CD14-positive monocyte (primary cell): ENCODE measurements at places on chromosomes 3 and 15.
A peak's percentile ranks its signal among the peaks of the same experiment; 100 is the strongest.

DNA sequence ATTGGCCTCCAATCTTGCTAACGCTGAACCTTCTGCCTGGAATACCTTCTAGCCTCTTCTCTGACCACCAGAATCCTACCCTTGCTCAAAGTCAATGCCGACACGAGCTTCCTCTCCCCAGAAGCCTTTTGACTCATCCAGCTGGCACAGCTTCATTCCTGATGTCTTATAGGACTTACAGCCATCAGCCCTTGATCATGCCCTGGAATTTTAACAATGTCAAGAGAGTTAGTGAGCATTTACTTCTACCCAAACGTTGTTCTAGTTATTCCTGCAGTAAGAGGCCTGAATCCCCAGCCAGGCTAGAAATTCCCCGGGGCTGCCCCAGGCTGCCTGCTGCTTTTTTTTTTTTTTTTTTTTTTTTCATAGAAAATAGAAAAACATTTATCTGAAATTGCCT lies 3.9 kb downstream of the CYP1A2 start:
- DNase-seq: no peak

- DNase-seq: no peak
These were observed 12.6 kb downstream of the IL12A start for GRCh38 chr3:160001148-160001760.

DNA sequence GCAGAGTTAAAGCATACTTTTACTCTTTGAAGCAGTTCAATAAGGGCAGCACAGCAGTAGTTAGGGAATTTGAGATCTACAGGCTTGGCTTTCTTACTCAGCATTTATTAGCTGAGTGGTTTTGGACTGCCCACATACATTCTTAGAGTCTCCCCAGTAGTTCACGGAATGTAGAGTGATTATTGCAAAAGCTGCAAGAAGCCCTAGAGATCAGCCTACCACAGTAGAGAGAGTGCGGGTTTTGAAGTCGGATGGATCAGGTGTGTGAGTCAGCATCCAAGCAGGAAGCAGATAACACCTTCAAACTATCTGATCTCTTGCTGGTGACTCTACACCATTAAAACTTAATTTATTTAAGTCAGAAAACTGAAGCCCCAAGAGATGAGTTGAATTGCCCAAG lies 171.9 kb downstream of the SYNPR start:
- DNase-seq: no peak

DNA sequence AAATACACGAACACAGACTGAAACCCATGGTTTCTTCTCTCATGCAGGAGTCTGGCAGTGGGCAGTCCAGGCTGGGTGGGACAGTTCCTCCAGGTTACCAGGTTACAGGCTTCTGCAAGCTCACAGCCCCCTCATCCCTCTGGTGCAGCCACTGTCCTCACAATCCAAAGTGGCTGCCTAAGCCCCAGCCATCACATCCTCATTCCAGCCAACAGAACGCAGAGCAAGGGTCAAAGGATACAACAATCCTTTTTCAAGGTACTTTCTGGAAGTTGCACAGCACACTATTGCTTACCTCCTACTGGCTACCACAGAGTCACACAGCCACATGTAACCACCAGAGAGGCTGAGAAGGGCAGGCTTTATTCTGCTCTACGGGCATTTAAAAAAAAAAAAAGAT lies 154.6 kb downstream of the NUP210 start:
- no peak for DNase-seq

GRCh38 chr15:92906563-92907081 lies 6.5 kb downstream of the CHD2 start:
- peak; percentile 72 for DNase-seq

DNA sequence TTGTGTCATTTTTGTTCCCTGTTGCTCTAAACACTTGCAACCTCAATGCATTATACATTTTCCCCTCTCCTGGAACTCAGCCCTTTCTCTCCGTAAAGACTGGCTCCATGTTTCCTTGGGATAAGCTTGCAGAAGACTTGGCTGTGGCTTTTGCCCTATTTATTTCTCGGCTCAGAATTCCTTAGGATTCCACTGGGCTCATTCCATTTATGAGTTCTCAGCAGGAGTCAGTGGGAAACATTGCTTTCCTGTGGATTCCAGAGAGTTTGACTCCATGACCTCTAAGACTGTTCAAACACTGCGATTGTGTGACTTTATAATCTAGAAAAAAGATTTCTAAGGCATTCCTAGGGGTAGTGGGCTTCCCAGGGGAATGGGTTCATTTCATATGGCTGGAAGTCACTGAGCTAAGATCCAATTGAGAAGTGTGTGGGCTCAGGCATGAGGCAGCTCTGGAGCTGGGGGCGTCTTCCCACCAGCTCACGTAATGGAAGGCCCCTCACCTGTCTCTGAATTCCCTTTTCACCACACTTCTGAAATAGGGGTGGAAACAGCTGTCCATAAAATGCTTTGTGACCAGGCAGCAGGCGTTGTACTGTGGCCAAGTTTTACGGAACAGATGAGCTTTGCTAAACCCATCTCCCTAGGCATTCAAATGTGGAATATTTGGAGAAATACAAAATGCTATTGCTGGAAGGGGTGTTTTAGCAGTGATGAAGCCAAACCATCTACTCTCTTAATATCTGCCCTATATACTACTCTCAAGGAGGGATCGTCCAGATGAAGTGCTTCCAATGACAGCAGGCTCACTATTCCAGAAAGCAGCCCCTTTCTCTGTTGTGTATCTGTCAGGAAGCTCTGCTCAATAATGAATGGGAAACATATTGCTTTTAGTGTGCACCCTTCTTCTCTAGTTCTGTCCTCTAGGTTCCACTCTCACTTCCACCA lies 91.8 kb upstream of the BCL6 start:
- no peak for DNase-seq

DNA sequence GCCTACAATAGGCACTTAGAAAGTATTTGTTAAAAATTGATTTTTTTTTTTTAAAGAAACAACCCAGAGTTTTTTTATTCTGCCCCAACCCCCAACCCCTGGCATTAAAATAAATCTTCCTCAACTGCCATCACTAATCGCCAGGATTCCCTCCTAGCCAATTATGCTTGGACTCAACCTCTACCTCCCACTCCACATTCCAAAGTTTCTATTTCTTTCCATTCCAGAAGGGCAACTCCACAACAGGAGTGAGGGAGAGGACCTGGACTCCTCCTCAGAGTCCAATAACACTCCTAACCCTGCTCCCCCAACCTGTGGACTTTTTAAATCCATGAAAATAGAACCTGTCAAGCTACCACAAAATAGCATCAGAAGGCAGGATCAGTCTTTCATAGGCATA lies 99.4 kb downstream of the ADAMTS9 start:
- DNase-seq: no peak

DNA sequence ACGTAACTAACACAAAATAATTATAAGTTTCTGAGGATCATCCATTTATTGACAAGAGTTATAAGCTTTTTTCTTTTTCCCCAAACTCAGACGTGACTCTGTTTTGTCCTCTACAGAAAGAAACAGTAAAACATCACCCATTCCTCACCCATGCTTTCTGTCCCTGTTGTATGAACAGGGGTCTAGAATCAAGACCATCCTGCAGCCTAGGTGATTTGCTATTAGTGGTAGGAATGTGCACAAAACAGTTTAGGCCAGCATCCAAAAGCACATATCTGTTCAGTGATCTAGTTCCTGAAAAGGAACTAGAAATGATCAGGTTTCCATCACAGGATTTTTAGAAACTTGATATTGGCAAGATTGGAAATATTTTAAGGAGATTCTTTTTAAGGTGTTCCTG lies 527.6 kb downstream of the SOX2 start:
- DNase-seq: no peak

DNA sequence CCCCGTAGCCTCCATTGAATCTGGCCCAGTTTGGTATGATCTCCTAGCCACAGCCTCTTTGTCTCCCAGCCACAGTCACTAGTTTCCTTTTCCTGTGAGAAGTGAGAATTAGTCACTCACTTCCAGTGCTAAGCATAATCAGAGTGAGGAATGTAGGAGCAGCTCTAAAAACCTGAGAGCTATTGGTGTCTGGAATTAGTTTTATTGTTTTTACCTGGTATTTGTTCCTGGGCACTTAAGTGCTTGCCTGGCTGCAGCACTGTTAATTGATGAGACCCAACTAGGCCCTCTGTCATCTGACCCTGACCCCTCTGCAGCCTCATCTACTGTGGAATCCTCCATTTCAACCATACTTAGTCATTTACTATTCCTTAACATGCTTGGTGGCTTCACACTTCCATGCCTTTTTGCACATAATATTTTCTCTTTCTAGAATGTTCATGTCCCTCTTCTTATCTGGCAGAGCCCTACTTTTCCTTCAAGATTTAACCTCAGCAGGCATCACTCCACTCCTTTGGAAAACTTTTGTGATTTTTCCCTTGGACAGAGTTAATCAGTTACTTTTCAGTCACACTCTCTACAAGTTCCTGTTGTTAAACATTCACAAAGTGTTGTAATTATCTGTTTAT lies 48.8 kb downstream of the PDE8A start:
- DNase-seq: peak; percentile 12
